ENCODE measurements at places on chromosomes 13 and 19. TPM values are rescaled to one million over a fixed set of nuclear protein-coding genes. Genes with fewer than 3 reads are reported as not detected.

The CCL25 gene
- total RNA-seq: not detected

The TNNI3 gene
- total RNA-seq: not detected

The TPM4 gene
- 1,480 TPM for total RNA-seq

The PPP5C gene
- 75.7 TPM for total RNA-seq

The PCDH17 gene
- 0.08 TPM for total RNA-seq

The RUBCNL gene
- 18.5 TPM for total RNA-seq

The RASIP1 gene
- total RNA-seq: 0.59 TPM

The COMP gene
- total RNA-seq: 2.0 TPM

The PSG3 gene
- not detected for total RNA-seq

The MLNR gene
- total RNA-seq: not detected

The LCP1 gene
- 1.2 TPM for total RNA-seq

The MCF2L gene
- total RNA-seq: 2.6 TPM

The ELOF1 gene
- 35.6 TPM for total RNA-seq

The IFNL1 gene
- not detected for total RNA-seq

The SULT2B1 gene
- total RNA-seq: 0.12 TPM

The ZNF506 gene
- total RNA-seq: 7.6 TPM

The STOML3 gene
- total RNA-seq: not detected

The SPC24 gene
- total RNA-seq: 31.8 TPM

The ASF1B gene
- total RNA-seq: 4.6 TPM

The CLDN10 gene
- not detected for total RNA-seq

The CPT1C gene
- total RNA-seq: 11.7 TPM

The LGALS7B gene
- total RNA-seq: not detected

The MYBPC2 gene
- total RNA-seq: not detected

The BEST2 gene
- total RNA-seq: not detected

The ZNF667 gene
- 4.3 TPM for total RNA-seq
